ENCODE measurements at places on chromosomes 11 and 22.

DNA sequence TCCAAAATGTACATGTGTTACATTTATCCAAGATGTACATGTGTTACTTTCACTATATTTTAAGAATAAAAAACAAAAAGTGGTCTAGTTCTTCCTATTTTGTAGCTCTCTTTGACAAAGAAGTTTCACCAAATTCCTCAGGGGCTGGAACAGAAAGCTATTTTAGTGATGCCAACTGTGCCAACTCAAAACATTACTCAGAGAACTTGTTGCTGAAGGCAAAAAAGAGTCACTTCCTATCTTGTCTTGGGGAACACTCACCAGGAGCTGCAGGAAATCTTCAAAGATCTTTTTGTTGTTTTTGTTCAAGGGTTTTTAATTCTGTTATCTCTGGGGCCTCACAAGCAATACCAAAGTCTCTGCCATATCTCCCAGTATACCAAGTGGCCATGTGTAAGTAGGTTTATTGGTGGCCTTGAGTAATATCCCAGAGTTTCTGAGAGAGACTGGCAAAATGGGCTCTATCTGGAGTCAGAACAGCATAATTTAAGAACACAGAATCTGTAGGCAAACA is 13.6 kb upstream of the EED start:
- DNase-seq, result no peak

GRCh38 chr11:112247201-112247600 is 13.5 kb downstream of the PLET1 start:
- peak; percentile 72 for DNase-seq

DNA sequence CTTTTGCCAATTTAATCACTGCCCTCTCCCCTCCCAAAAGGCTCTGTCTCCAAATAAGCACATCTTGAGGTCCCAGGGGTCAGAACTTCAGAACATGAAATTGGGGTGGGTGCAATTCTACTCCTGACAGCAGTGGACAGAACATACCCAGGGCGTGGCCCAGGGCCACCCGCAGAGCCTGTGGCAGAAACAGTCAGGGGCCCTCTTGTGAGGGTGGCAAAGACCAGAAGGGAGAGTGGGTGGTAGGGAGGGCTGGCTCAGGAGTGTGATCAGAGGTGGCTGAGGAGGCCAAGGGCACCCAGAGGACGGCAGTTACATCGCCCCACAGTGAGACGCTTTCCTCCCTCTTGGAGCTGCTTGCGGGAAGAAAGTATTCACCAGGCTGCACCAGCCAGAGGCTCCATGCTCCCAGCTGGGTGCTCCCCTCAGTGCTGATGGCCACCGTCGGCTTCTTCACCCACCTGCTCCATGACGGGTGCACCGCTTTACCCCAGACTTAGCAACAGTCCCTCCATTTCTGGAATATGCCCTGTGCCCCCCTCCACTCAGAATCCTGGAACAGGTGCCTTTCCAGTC is 1388.0 kb downstream of the BRD1 start:
- DNase-seq, result no peak

DNA sequence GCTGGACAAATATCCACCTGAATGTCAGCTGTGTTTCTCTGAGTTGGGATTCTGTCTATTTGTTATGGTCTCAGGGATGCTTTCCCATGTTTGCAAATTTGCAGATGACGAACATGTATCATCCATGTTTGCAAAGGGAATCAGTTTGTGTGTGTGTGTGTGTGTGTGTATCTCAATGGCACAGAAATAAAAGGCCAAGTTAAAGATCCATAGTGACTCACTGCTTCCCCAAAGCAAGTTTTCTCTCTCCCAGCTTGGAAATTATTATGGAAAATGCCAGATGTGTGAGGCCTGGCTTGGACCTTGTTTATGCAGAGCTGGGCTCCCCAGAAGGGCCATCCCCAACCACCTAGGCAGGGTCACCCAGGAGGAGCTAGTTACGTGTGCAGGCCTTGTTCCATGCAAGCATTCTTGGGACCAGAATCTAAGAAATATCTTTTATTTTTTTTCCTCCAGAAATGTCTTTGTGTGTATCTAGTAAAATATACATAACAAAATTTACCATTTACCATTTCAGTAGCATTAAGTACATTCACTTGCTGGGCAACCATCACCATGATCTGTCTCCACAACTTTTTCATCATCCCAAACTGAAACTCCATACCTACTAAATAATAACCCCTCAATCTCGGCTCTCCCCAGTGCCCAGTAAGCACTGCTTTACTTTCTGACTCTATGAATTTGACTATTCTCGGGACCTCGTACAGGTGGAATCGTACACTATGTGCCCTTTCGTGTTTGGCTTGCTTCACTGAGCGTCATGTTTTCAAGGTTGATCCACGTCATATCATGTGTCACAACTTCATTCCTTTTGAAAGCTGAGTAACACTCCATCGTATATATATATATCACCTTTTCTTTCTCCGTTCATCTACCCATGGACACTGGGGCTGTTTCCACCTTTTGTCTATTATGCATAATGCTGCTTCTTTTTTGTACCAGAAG is 56.6 kb upstream of the WNT7B start:
- DNase-seq, result no peak

GRCh38 chr11:112366777-112367176 is 106.1 kb upstream of the PLET1 start:
- DNase-seq, result no peak

DNA sequence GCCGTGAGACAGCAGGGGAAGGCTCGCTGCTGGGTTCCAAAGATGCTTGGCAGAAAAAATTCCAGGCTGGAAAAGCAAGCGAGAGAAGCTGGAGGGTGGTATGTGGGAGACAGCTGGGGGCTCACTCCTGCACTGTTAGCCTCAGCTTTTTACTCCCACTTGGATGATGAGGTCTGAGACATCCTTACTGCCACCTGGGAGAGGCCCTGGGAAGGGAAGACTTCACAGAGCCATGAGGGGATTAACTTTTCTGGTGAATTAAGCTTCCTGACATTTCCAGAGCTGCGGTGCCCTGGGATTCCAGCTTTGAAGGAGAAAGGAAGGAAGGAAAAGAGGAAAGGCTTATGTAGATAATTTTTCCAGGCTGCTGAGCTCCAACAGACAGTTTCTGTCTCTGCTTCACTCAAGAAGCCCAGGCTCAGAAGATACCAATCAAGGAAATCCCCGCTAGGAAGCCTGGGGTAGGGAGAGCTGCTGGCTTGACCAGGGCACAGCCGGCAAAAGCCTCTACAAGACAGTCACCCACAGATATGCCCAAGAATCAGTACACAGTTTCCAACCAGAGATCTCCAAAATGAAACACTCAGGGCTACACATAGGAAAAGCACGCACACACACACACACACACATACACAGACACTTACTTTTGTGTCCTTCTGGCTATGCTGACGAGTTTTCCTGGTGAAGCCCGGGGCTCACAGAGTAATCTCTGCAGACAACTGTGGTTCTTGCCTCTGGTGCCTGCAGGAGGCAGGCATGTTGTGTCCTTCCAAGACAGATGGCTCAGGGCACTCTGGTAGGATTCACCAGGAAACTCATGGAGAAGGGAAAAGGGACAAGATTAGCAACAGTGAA is 907 bp downstream of the MCHR1 start:
- DNase-seq, result peak; percentile 13

DNA sequence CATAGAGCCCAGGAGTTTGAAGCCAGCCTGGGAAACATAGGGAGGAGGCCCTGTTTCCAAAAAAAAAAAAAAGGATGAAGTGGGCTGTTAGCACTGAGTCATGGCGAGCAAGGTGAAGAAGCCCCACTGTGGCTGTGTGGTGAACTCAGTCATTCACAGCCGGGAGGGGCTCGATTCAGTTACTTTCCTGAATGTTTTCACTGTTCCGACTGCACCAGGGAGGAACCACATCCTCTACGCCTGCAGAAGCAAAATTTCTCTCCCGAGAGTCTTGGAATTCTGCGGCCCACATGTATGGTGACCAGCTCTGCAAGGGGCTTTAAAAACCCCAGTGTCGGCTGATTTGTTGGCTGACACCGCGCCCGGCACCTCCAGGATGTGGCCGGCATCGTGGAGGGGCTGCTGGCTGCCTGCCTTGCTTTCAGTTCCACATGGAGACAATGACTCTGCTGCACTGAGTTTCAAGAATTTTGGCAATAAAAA is 27.8 kb upstream of the GRAMD4 start:
- no peak for DNase-seq

- DNase-seq, result peak; percentile 80
These were observed 45.0 kb downstream of the OR4D9 start for GRCh38 chr11:59556115-59556916.

GRCh38 chr11:44445500-44446365 is 119.7 kb upstream of the CD82 start:
- no peak for DNase-seq

- DNase-seq, result no peak
These were observed 31.8 kb upstream of the HSPA8 start for GRCh38 chr11:123093739-123094138.

- no peak for DNase-seq
These were observed 32.6 kb downstream of the YPEL1 start for GRCh38 chr22:21702700-21703683.

DNA sequence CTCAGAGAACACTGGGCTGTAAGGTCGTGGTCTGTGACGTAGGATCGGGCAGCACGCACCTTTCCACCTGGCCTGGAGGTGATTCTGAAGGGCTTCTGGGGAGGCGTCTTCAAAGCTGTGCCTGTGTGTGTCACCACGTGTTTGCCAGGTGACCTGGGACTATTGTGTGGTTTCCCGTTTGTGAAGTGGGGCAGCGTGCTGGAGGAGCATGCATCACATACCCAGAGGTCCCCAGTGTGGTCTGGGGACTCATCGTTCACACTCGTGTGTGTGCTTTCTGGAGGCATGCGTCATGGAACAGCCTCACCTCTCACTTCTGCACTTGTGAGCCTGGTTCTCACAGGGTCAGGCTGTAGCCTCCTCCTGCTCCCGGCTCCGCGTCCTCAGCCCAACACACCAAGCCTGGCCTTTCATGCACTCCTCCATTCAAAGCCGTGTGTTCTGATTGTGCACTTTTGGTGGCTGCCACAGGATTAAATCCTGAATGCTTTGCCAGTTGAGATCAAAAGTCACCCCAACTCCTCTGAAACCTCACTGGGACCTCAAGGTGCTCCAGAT is 106.3 kb downstream of the KCNQ1OT1 start:
- DNase-seq, result no peak

All from DMS53 (cell line).